ENCODE measurements at places on chromosomes 2 and 18. TPM values are rescaled to one million over a fixed set of nuclear protein-coding genes. Genes with fewer than 3 reads are reported as not detected.
A peak's percentile ranks its signal among the peaks of the same experiment; 100 is the strongest.

The PLEKHH2 gene
- total RNA-seq: 11.2 TPM

GRCh38 chr18:21056545-21056944, 55.1 kb downstream of the ROCK1 start:
- H3K27me3 ChIP-seq: no peaks in the 10 kb centered on the region
- no peaks in the 10 kb centered on the region for H3K4me1 ChIP-seq

The LRATD1 gene
- 2.9 TPM for total RNA-seq

The BUB1 gene
- total RNA-seq: 266 TPM

DNA sequence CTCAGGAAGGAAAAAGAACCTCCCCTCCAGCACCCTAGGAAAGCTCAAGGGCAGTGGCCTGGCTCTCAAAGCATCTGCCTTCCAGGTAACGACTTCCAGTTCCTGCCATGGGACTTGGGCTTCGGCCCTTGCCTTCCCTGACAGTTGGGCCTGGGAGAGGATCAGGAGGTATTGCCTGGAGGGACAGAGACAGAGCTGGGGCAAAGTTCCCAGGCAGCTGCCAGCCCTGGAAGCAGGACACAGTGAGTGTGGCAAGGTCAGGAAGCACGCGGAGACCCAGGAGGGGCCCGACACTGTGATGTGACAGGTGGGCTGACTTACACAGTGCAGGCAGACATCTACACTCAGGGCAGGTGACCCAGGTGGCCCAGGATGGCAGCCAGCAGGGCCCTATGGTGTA, 87.5 kb upstream of the BOD1L2 start:
- no peak overlapping the region for H3K4me3 ChIP-seq
- no peaks in the 10 kb centered on the region for H3K27me3 ChIP-seq
- no peaks in the 10 kb centered on the region for H3K36me3 ChIP-seq
- peaks cover 22% of the 10 kb centered on the region for H3K4me1 ChIP-seq
- no peak overlapping the region for H3K27ac ChIP-seq
- no peak for DNase-seq

DNA sequence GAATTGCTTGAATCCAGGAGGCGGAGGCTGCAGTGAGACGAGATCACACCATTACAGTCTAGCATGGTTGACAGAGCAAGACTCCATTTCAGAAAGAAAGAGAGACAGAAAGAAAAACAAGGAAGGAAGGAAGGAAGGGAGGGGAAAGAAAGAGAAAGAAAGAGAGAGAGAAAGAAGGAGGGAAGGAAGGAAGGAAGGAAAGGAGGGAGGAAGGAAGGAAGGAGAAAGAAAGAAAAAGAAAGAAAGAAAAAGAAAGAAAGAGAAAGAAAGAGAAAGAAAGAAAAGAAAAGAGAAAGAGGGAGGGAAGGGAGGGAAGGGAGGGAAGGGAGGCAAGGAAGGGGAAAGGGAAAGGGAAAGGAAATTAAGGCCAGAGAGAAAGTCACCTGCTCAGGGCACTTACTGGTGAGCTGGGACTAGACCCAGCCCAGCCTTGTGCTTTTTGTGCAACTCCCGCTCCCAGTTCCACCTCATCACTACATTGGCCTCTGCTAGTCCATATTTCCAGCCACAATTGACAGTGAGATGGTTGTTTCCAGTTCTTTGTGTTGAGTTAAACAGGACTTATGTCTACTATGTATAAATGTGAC, 35.7 kb downstream of the MOGAT1 start:
- no peaks in the 10 kb centered on the region for H3K36me3 ChIP-seq
- no peak for DNase-seq
- no peak overlapping the region for H3K27ac ChIP-seq

The AMER3 gene
- total RNA-seq: not detected

GRCh38 chr2:67642046-67642382, 244.9 kb downstream of the ETAA1 start:
- DNase-seq: no peak
- H3K4me3 ChIP-seq: no peak overlapping the region
- no peaks in the 10 kb centered on the region for H3K36me3 ChIP-seq
- H3K27me3 ChIP-seq: no peaks in the 10 kb centered on the region

The TBR1 gene
- total RNA-seq: 0.09 TPM

- no peaks in the 10 kb centered on the region for H3K27me3 ChIP-seq
- H3K36me3 ChIP-seq: no peaks in the 10 kb centered on the region
- no peak overlapping the region for H3K4me3 ChIP-seq
- no peak overlapping the region for H3K27ac ChIP-seq
Measured at GRCh38 chr2:184611361-184612085, 13.2 kb downstream of the ZNF804A start.

DNA sequence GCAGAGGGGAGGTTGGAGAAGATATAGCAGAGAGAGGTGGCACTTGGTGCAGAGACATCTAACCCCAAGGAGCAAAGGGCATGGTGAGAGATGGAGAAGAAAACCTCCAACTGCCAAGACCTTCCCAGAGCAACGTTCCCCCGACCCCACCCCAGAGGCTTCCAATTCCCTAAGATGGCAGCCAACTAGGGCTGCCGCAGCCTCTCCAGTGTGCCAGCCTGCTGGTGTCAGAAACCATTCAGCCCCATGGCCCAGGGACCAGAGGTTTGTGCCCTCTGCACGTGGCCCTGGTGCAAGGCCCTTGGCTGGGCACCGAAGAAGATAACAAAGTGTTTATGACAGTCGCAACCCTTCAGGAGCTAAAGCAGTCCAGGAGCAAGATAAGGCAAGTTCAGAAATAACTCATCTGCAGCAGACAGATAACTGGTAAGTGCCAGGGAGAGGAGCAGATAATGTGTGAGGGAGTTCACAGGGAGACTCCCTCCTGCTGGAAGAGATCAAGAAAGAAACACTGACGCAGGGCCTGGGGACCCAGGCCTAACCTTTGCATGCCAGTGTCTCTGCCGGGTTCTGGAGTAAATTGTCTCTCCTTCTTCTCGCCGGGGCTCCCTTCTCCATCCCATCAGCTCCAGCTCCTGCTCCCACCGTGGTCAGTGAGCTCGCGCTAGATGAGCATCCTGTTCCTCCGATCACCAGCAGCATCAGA, 66.1 kb upstream of the ID2 start:
- H3K27ac ChIP-seq: no peak overlapping the region
- H3K4me1 ChIP-seq: no peaks in the 10 kb centered on the region
- H3K4me3 ChIP-seq: no peak overlapping the region
- no peak for DNase-seq
- no peaks in the 10 kb centered on the region for H3K27me3 ChIP-seq

GRCh38 chr2:24771764-24772586, 21.2 kb downstream of the PTRHD1 start:
- H3K27me3 ChIP-seq: no peaks in the 10 kb centered on the region
- H3K36me3 ChIP-seq: peaks cover 8% of the 10 kb centered on the region
- H3K27ac ChIP-seq: peak overlapping the region; percentile 23

DNA sequence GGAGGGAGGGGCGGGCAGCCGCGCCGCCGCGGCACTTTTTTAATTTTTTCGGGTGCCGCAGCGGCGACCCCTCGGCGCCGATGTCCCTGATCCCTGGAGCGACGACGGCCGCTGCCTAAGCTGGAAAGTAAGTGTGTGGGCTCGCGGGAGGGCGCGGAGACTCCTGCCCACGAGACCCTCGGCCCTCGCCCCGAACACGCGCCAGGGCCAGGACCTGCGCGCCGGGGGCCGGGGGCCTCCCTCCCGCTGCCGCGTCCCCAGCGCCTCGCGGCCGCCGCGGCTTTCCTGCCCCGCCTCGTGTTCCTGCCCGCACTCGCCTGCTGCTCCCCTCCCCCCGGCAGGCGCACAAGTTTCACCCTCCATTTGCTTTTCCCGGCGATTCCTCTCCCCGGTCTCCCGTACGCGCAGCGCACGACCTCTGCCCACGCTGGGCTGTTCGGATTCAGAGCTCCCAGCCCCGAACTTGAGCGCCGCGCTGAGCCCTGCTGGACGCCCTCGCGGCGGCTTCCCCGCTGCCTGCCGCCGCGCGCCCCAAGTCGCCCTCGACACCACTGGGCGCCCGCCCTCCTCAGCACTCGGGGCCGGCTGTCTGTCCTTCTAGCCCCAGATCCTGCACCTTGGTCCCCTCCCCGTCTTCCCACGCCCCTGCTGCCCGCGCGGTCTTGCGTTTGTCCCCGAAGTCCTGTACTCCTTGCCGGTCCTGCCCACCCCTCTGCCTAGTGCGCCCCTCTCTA, 507 bp downstream of the PKP4 start:
- H3K4me3 ChIP-seq: peak overlapping the region; percentile 85
- no peaks in the 10 kb centered on the region for H3K36me3 ChIP-seq
- H3K27me3 ChIP-seq: no peaks in the 10 kb centered on the region
